EL (cell line): ENCODE measurements at places on chromosomes 2 and 18.

- no peak for DNase-seq
These were observed 1.4 kb downstream of the REEP1 start for GRCh38 chr2:86335865-86336674.

DNA sequence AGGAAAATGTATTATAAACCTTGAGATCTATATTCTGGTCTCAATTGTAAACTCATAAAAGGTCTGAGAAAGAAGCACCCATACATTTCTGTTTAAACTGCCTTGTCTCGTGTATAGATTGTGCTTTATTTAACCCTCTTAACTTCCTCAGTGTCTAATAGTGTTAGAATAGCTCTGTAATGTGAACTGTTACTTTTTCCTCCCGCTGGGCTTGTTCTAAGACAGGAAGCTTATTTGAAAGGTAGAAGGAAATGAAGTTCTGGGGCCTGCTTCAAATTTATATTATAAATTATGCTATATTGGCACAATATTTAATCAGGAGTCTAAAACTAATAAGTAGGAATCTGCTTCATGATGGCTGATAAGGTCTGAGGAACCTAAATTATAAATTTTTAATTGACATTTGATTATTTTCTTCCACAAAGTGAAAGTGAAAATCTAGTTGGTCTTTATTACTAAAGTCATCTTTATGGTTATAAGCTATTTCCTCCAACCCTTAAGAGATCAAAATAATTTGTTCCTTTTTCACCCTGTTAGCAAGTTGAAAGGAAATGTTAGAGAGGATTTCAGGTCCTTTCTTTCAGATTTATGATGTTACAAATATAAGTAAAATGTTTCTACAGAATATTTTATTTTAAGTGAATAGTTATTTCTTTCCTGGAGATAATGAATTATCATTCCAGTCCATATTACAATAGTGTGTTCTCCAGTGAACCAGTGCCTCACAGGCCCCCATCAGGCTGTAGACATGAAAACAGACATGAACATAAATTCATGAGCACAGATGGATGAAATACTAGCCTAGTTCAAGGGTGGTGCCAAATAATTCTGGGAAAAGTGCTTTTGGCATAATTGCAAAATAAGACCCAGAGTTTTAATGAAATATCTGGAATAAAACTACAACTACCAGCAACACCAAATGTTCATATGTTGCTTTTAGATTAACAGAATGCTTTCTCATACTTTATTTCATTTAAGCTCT, 7.9 kb downstream of the MFSD6 start:
- no peak for DNase-seq

GRCh38 chr2:239395524-239395923, 5.3 kb downstream of the HDAC4 start:
- no peak for DNase-seq

DNA sequence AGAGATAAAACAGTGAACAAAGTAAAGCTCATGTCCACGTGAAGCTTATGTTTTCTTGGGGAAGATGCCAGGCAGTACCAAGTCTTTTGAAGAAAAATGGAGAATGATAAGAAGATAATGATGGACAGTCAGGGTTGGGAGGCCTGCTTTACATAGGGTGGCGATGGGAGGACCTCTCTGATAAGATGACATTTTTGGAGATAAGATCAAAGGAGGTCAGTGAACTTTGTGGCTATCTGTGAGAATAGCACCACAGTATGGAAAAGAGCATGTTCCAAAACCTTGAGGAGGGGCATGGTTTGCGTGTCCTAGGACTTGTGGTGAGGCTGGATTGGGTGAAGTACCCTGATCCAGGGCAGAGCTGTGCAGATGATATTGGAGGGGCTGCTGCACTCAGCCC, 461.7 kb upstream of the NRP2 start:
- DNase-seq: no peak

- no peak for DNase-seq
These were observed 318.2 kb upstream of the FAM98A start for GRCh38 chr2:33917252-33917651.

GRCh38 chr2:205792908-205793307, 110.6 kb downstream of the NRP2 start:
- DNase-seq: no peak

DNA sequence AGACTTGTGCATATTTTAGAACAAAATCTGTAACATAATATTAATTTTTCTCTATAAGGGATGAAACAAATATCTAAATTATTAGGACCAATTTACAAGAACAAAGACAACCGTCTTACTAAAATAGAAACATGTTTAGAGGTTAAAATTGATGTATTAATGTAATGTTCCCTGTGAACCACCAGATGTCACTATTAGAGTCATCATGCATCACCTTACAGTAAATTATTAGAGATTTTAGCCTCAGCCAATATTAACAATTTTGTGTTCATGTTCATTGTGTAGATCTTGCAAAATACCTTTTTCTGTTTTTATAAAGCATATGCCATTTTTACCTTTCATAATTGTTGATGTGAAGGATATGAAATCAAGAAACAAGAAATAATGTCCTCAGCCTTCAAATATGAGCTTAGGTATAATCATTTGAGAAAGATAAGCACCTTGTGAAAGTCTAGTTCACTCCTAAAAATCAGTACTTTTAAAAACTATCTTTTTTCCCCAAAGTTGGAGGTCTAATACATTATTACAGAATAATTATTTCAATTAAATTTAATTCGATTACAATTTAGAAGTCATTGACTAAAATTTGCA, 344.3 kb upstream of the KCNH7 start:
- DNase-seq: peak; percentile 2

DNA sequence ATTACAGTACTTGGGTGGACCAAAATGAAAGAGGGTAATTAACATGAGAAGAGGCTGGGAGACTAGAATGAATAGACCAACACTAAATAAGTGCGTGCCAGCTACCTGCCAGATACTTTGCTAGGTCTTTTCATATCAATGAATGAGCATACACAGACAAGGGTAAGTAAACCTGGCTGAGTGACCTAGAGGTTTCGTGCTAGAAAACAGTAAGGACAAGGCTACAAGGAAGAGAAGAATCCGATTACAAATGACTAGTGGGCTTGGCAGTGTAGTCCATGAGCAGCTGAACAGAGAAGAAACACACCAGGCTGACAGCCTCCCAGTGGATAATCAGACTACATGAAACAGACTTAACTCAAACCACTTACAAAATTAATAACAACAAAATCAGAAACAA, 64.6 kb downstream of the THADA start:
- DNase-seq: no peak

DNA sequence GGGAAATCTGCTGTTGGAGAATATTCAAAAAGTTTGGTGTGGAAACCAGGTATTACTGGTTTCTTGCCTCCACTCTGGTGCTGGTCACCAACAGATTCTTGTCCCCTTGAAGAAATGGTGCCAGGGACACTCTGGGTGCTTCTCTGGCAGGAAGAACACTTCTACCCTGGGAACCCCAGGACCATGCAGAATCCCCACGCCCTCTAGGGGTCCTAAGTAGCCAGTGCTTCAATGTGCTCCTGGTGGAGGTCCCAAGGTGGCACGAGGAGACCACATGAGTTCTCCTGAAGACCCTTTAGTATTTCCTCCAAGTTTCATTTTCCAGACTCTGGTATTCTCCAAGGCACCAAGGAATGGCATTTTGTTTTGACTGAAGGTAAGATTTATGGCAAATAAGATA, 380.6 kb downstream of the TSN start:
- peak; percentile 41 for DNase-seq

DNA sequence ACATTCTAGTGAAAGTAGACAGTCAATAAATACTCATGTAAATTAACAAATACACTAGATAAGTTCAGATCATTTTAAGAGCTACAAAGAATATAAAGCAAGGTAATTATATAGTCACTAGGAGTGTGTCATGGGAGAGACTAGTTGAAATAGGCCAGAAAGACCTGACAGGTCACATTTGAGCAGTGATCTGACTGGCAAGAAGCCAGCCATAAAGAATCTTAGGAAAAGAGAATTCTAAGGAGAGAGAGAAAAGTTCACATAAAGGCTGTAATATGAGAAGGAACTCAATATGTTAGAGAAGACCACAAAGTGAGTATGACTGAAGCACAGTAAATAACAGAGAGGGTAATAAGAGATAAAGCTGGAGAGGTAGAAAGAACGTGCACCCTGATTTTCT, 31.2 kb downstream of the VSNL1 start:
- no peak for DNase-seq

DNA sequence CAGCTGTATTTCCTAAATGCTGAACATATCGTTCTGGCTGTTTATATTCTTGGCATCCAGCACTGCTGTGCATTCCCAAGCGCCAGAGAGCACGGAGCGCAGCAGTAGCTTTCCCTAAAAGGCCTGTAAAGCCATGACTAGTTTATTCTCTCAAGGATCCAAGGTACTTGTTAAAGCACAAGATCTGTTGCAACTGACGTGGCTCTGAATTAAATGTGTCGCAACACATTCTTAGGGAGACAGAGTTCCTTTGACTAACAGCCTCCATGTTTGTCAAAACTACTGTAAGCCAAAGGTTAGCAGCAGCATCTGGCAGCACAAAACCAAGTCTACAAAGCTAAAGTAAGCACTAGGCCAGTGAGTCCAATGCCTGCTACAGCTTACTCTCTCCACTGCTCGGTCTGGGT, 188.6 kb upstream of the FN1 start:
- DNase-seq: peak; percentile 75

DNA sequence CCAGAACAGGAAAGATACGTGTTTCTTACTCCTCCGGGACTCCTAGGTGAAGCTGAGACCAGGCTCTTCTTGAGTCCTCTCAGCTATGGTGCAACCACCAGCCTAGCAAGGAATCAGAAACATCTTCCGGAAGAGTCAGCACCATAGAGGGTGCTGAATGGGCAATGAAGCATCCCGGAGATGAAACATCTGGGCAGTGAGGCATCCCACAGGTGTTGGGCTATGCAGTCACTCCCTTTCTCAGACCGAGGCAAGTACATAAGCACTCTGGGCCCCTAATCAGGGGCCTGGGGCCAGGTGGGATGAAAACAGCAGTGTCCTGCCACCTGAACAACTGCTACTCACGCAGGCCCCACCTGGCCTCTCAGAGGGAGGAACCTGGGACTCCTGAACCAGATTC, 1.4 kb upstream of the CAPN10 start:
- DNase-seq: no peak

- DNase-seq: no peak
These were observed at the start of gene CXCR2 for GRCh38 chr2:218125626-218126080. Gene CXCR2 (plus strand): TSS chr2:218126028. CDS start chr2:218134802, 8,774 bp downstream.

GRCh38 chr2:69100220-69100723, 87.3 kb downstream of the ANTXR1 start:
- no peak for DNase-seq

DNA sequence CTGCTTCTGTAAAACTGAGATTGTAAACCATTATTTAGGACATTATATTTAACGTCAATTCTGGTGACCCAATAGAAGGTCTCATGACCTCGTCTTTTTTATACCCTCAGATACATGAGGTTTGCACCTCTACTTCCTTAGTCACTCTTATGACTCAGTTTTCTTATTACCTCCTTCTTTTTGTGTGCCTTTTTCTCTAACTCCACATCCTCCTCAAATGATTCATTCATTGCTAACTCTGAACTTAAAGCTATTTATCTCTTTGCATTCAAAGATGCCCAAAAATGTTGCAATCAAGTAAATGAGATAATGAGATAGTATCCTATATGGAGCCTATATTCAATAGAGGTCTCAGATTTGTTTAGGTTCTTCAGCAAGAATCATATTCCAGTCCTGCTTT, 121.0 kb upstream of the KYNU start:
- DNase-seq: peak; percentile 33
